ENCODE measurements at places on chromosomes 6 and 20.
A peak's percentile ranks its signal among the peaks of the same experiment; 100 is the strongest.

DNA sequence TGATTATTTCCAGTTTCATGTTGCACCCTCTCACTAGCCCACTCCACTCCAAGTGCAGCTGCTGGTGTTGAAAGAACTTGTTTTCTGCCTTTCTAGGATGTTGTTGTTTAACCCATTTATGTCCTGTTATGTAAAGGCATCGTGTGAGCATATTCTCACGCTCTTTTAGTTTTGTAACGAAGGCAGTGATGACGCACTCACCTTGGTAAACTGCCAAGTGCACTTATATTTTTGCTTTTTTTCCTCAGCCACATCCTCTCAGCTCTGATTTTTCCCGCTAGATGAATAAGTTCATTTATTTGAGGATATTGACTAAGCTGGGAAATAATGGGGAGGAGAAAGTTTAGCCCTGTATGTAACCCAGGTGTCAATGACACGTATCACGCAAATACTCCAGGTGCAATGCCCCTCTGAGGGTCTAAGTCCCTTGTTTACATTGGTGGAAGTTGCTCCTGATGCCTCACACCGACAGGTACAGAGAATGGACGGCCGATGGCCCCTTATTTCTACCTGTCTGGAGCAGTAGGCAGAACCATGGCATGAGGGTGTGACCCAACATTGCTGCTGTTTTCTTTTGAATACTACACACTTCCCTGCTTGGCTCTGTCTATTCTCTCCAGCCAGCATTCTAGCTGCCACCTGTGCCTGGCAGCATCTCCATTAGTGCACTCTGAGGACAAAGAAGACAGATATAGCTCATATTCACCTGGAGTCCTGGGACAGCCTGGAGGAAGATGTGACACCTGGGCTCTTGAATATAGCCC is 132.7 kb upstream of the SLC24A3 start:
- DNase-seq, result no peak

- peak; percentile 46 for DNase-seq
These were observed 25.7 kb downstream of the TPX2 start for GRCh38 chr20:31764641-31765305.

DNA sequence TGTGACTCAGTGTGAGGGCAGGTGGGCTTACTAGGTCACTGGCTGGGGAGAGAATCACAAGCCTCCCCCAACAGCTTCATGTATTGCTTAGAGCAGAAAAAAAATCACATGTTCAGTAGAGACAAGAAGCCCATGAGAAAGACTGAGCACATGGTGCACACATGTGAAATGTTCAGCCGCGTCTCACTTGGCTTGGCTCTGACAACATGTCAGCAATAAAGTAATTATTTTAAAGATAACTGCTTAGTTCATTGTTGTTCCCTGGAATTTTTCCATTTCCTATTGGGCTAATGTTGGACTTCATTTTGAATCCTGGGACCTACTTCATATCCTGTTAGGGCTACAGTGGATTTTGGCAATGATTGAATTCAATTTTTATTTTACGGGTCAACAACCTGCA is 222.6 kb downstream of the C6orf118 start:
- DNase-seq, result no peak

DNA sequence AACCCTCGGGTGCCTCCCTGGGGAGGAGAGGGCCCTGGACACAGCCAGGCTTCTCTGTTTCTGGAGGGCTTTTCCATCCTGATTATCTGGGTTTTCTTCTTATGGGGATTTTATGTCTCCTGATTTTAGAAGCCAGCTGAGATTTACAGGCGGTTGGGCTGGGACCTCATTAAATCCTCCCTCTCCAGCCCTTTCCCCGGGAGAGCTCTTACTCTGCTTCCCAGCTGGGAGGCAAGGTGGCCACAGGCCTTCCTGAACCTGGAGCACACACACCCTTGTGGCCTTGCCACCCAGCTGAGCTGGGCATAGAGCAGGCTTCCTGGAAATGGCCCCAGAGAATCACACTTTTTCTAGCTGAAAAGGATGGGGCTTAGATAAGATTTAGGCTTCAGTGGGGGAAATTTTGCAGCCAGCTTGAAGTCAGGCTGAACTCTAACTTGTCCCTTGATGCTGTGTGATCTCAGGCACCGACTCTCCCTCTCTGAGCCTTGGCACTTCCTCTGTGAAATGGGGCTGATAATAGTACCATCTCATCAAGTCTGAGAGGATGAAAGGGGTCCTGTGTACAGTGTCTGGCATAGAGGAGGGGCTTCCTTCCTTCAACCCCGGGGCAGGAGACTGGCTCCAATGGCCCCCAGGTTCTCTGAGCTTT is 16.6 kb downstream of the VSTM2L start:
- DNase-seq, result no peak

DNA sequence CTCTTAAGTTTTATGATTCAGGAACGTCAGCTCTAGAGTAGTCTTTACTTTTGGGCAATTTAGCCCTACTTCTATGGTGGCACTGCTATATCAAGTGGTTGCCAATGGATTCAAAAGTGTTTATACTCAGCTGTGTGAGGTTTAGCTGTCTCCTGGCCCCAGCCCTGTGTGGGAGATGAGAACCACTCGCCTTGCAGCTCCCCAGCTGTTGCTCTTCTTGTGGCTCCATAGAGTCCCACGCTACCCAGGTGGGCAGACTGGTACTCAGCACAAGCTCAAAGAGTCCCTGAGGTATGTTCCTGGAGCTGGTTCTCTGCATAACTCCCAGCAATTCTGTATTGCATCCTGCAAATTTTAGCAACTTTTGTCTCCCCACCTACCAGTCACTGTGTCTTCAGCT is 59.6 kb downstream of the C6orf118 start:
- no peak for DNase-seq

- peak; percentile 87 for DNase-seq
These were observed 99.5 kb downstream of the CD83 start for GRCh38 chr6:14216946-14217684.

DNA sequence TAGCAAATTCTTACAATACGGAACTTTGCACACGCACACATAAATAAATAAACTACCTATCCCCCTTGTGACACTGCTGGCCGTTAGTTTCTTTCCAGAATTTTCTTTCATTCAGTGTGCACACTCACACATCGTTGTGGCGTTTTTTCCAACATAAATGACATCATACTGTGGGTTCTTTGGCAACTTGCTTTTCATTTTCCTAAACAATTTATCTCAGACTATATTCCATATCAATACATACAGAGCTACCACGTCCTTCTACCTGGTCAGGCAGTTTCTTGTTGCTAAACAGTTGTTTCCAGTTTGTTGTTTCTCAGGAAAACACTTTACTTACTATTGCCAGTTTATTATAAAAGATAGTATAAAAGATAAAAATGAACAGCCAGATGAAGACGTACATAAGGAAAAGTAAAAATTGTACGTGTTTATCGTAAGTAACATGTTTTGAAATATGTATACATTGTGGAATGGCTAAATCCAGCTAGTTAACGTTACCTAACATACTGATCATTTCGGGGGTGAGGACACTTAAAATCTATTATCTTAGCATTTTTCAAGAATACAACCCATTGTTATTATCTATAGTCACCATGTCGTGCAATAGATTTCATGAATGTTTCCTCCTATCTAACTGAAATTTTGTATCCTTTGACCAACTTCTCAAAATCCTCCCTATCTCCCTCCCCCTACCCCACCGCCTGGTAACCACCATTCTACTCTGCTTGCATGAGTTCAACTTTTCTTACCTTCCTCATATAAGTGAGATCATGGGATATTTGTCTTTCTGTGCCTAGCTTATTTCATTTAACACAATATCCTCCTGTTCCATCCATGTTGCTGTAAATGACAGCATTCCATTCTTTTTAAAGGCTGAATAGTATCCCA is 1.2 kb upstream of the TP53RK start:
- no peak for DNase-seq

GRCh38 chr6:79993012-79993910 is 11.2 kb upstream of the TTK start:
- DNase-seq, result no peak

DNA sequence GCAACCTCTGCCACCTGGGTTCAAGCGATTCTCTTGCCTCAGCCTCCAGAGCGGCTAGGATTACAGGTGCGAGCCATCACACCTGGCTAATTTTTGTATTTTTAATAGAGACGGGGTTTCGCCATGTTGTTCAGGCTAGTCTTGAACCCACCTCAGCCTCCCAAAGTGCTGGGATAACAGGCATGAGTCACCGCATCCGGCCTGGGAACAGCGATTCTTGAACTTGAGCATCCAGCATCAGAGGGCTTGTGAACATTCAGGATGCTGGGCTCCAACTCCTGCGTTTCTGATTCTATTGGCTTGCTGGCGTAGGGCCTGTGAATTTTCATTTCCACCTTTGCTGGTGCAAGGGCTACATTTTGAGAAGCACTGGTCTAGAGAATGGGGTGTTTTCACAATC is 24.5 kb upstream of the PIM1 start:
- DNase-seq, result no peak

DNA sequence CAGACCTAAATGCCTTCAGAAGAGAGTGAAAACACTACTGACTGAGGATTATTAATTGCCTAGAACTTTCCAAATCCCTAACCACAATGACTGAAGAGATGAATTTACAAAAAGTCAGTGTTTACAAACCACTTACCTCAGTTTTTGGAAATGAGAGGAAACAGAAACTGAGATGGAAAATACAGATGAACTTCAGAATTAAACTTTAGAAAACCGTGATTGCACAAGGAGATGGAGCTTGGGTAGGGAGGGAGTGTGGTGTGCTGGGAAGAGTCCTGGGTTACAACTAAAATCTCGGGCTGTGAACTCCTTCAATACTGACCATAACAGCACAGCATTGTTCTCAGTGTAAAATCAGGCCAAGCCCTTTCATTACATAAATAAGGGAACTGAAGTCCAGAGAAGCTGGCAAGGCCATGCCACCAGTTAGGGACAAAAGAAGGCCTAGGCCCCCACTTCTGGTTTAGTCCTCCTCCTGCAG is 4.0 kb downstream of the ELMO2 start:
- DNase-seq, result peak; percentile 29

GRCh38 chr6:139448051-139448649 is 73.7 kb upstream of the CITED2 start:
- DNase-seq, result no peak

- DNase-seq, result peak; percentile 35
These were observed 28.2 kb downstream of the TBC1D32 start for GRCh38 chr6:121305957-121306607.

DNA sequence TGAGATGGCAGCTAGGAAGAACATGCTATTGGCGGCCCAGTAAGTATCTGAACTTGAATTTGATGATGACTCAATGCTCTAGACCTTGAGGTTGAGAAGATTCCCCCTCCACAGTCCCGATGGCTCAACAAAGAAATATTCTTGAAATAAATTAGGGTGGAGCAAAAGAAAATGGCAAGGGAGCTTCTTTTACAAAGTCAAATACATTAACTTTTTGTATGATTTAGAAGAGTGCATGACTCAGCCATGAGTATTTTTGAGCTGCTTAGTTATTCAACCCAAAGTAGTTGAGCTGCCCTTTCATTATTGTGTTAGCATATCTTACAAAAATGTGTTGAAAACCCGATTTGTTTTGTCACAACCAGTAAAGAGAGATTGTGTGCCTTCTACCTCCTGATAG is 7.6 kb downstream of the TFAP2C start:
- peak; percentile 90 for DNase-seq

DNA sequence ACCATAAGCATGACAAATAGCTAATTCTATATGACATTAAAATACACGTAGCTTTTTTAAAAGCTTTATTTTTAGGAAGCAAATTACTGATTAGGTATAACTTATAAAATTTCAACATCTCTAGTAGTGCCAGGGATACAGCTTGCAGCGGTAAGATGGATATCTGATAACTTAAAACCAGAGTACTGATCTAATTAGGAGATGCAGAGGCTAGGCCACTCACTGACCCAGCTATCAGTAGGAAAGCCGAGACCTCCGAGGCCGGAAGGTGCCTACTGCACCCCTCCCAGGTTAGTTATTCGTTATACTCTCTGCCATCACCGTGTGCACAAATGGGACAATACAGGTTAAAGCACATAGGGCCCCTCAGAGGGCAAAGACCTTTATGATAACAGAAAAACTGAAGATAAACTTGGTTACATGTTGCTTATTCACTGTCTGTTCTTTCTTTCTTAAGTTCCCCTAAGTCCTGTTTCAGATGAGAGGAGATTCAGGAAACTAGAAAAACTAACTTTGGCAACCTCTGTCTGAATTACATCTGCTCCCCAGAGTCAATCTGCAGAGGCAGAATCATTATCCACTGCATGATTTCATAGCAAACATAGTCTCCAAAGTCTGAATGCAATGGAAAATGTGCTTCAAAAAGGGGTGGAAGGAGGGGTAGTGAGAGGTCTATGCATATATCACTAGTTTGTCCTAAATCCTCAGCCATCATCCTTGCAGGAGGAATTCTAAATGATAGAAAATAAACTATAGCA is 60.8 kb downstream of the RIPOR2 start:
- DNase-seq, result no peak

DNA sequence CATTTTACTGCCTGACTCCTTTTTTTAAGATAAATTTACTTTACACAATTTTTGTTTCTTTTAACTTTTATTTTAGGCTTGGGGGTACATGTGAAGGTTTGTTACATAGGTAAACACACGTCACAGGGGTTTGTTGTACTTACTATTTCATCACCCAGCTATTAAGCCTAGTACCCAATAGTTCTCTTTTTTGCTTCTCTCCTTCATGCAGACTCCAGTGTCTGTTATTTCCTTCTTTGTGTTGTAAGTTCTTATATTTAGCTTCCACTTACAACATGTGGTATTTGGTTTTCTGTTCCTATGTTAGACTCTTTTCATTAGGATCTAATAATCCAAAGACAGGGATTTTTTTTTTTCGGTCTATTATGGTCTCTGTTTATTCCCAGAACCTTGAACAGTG is 83.5 kb upstream of the CCN6 start:
- DNase-seq, result no peak

- no peak for DNase-seq
These were observed 88.3 kb downstream of the CDYL start for GRCh38 chr6:4864519-4864918.

DNA sequence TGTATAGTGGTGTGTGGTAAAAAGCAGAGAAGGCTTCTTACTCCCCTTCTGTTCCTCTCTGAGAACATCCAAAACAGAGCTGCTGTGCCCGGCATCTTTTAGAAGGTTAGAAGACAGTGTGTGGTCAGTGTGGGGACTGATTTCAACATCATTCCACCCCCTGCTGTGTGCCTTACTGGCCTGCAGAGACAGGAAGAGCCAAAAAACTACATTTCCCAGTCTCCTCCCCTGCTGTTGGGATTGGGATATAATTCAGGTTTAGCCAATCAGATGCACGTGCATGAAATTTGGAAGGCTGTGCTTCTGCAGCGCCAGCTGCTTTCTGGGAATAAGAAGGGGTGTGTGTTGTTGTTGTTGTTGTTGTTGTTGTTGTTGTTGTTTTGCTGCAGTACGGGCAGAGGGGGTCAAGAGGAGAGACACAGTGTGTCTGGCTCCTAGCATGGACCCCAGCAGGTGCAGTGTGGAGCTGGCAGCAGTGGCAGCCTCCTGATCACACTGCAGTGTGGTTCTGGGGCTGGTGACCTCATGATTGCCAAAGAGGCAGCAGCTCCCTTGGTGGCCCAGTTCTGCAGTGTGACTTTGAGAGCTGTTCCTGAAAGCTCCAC is 74.7 kb downstream of the MRPL14 start:
- DNase-seq, result peak; percentile 73

DNA sequence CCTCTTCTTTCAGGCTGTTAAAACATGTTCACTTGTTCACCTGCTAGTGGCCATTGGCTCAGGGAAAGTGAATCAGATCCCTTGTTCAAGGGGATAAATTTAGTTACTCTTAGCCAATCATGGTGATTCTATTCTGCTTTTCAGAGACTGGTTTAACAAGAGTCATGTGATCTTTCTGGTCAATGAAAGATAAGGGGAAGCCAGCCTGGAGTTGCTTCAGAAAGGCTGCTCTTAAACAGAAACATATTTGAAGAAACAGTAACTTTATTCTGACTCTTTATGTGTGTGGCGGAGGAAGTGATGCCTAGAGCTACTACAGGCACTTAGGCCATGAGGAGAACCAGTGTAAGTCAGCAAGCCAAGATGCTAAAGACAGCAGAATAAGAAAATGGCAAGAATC is 28.1 kb upstream of the AHI1 start:
- DNase-seq, result no peak
